Sigmoid colon (tissue), 7 donors: ENCODE measurements at places on chromosomes 2 and 18. TPM values are rescaled to one million over a fixed set of nuclear protein-coding genes. Genes with fewer than 3 reads are reported as not detected.

DNA sequence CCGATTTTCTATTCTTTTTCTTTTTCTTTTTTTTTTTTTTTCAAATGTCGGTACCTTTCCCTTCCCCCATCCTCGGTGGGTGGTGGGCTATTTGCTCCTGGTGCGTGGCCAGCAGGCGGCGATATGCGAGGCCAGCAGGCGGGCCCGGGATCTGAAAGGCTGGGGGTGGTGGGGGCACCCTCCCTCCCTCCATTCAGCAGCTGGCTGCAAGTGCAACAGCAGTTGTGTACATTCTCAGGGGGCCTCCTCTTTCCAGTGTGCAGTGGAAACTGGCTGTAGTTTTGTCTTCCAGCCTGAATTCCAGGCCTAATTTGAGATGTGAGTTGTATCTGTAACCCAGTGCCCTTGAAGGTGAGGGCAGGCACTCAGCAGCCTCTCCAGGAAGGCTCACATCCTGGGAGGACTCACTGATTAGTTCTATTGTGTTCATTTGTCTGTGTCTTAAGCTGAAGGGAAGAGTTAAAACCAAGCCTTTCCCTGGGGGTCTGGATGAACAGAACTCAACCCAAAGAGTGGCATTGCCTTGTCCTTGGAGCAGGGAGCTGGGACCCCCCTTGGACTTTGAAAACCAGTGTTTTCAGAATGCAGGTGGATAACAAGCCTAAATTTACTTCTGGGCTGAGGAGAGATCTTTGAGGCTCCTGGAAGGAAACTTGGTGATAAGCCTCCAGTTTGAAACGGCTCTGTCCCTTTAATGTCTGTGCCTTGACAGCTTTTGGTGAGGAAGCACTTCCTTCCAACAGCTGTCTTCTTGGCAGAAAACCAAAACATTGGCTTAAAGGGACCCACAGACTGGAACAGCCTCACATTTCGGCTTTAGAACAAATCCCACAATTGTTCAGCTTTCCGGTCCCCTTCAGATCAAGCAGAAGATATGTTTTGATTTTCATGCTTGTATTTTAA is 3.3 kb downstream of the MYCN start:
- no peak for DNase-seq

DNA sequence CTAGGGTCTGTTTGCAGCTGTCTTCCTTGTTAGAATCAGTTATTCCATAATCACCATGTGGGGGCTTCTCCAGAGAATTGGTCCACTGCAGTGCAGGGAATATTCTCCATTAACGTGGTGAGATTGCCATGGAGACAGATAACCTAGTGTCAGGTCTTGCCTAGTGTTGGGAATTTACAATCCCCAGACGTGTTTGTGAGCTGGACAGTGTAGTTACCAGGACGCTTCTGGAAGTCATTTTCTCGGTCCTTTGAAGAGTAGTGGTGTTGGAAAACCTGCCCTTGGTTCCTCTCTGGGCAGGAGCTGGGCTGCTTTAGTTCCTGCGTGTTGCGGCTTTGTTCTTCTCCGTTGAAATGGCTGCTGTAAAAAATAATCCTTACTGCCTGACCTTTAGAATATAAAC is 68.8 kb upstream of the LYPD6B start:
- no peak for DNase-seq

PIKFYVE gene
- polyA plus RNA-seq = 3.2 TPM

DNA sequence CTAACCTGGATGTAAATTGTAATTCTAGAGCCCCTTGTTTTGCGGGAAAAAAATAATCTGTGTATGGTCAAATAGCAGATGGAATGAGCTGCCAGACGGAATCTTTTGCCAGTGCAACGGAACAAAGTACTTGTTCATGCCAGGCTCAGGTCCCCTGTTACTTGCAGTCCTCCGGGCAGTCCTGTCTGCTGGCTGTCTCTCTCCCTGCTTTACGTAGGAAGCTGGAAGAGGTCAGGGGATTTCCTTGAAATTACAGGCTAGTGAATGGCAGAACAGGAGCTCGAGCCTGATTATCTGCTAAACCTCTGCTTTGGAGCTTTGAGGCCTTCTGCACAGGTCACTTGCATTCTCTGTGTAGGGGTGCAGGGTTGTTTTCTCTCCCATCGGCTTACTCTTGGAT is 54.8 kb downstream of the LRRFIP1 start:
- peak; percentile 50 for DNase-seq

FARSB gene
- 23.0 TPM for polyA plus RNA-seq

- DNase-seq = no peak
Measured at GRCh38 chr2:16700551-16701259, 35.1 kb upstream of the CYRIA start.

GRCh38 chr2:44939106-44940048 is 2.1 kb upstream of the SIX3 start:
- no peak for DNase-seq

GRCh38 chr18:46867367-46868143 is 49.8 kb downstream of the PIAS2 start:
- DNase-seq = no peak

MYOM1 gene
- 11.1 TPM for polyA plus RNA-seq

ZDBF2 gene
- 1.2 TPM for polyA plus RNA-seq

DNA sequence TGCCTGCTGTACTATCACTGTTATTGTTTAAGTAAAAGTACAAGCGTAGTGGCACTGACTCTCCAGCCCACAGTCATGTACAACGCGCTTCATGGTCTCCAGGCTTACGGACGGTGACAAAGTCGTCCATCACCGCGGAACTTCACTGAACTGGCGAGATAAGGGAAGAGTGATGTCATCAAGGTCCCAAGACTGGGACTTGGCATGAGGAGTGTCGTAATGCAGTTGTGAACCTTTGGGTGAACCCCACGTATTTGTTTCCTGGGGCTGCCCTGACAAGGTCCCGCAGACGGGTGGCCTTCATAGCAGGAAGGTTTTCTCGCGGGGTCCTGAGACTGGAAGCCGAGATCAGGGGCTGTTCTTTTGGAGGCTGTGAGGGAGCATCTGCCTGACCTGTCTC is 17.3 kb downstream of the NFATC1 start:
- no peak for DNase-seq

DNA sequence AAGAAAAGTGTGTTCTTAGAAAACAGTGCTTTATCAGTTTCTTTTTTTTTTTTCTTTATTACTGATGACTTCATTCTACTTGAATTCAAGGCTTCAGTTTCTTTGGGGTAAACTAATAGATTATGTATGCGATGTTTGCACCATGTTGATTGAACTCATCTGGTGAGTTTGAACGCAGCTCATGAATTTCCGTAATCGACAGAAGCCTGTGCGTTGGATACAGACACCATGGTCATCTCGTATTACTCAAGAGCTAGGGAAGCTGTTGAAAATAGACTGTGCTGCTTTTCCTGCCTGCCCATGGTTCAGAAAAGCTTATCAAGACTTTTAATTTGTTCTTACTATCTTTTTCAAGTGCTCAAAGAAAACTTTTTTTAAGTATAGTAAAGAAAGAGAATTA is 185.5 kb upstream of the NRP2 start:
- DNase-seq = no peak

DNA sequence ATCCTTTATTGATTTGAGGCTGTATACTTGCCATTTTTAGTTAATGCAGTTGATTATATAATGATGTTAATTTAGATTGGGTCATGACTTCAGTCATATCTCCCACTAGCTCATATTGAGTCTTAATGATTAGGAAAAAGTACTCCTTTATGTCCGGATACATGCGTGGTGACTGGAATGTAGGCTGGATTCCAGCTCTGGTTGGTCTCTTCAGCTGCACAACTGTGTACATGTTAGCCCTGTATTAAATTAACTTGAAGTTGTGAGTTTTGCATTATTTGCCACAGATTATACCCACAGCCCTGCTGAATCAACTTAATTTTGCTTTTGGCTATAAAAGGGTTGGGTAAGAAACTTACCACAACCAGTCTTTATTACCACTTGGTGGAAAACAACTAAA is 22.5 kb downstream of the MOB4 start:
- DNase-seq = no peak
